Testis (tissue), 5 donors: ENCODE measurements at places on chromosomes 5 and 9.

- DNase-seq = peak; percentile 38
- no peaks in the 10 kb centered on the region for H3K4me1 ChIP-seq
- H3K27me3 ChIP-seq = no peaks in the 10 kb centered on the region
Measured at GRCh38 chr5:138503487-138504270, 38.4 kb downstream of the EGR1 start.

- no peaks in the 10 kb centered on the region for H3K27me3 ChIP-seq
- H3K27ac ChIP-seq = no peak overlapping the region
- no peak for DNase-seq
Measured at GRCh38 chr5:32420506-32420905, 24.0 kb downstream of the ZFR start.

GRCh38 chr5:104540448-104540847, 977.9 kb upstream of the NUDT12 start:
- H3K27ac ChIP-seq = no peak overlapping the region
- DNase-seq = peak; percentile 51

DNA sequence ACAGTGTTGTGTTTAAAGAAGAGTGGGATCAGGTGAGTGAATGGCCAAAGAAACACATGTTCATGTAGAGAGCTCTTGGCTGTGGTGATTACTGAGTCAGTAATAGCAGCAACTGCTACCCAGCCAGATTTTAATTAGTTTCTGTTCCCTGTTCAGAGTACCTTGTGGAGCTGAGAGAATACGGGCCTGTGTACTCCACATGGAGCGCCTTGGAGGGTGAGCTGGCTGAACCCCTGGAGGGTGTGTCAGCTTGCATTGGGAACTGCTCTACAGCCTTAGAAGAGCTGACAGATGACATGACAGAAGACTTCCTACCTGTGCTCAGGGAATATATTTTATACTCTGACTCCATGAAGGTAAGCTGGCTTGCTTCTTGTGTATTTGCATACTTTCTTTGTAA, 52.3 kb downstream of the SLC46A2 start:
- H3K4me3 ChIP-seq = no peak overlapping the region
- H3K36me3 ChIP-seq = no peaks in the 10 kb centered on the region
- H3K27ac ChIP-seq = no peak overlapping the region
- H3K27me3 ChIP-seq = no peaks in the 10 kb centered on the region
- H3K4me1 ChIP-seq = no peaks in the 10 kb centered on the region

DNA sequence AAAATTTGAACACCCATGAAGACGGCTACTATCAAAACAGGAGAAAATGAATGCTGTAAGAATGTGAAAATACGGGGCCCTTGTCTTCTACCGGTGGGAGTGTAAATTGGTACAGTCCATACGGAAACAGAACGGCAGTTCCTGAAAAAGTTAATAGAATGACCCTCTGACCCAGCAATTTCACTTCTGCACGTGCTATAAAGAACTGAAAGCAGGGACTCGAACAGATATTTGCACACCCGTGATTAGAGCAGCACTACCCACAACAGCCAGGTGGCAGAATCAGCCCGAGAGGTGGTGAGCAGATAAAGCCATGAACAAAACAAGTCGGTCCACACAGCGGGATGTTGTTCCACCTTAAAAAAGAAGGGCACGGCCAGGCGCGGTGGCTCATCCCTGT, 22.6 kb upstream of the SLC12A7 start:
- no peaks in the 10 kb centered on the region for H3K27me3 ChIP-seq
- no peaks in the 10 kb centered on the region for H3K36me3 ChIP-seq
- H3K4me3 ChIP-seq = no peak overlapping the region
- no peak for DNase-seq

DNA sequence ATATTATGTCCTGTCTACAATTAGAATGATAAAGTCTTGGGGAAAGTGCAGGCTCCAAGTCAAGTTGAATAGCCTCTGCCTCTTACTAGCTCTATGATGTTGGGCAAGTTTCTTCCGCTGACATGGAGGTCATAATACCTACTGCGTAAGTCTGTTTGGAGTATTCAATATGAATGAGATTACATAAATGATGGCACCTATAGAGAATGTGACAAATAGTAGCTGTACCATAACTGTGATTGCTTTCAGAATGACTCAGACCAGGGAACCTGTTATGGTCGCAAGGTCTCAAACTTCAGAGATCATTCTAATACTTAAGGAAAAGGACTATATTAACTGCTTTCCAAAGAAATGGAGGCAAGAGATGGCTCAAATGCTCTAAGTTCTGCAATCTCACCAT, 94.0 kb upstream of the ABCA1 start:
- no peaks in the 10 kb centered on the region for H3K4me1 ChIP-seq
- H3K4me3 ChIP-seq = no peak overlapping the region
- H3K27ac ChIP-seq = no peak overlapping the region
- H3K36me3 ChIP-seq = no peaks in the 10 kb centered on the region

GRCh38 chr5:172284611-172284980, 1.0 kb upstream of the UBTD2 start:
- H3K4me1 ChIP-seq = peaks cover 20% of the 10 kb centered on the region
- H3K4me3 ChIP-seq = peak overlapping the region; percentile 72
- H3K36me3 ChIP-seq = no peaks in the 10 kb centered on the region
- H3K27ac ChIP-seq = peak overlapping the region; percentile 93
- no peak for DNase-seq

DNA sequence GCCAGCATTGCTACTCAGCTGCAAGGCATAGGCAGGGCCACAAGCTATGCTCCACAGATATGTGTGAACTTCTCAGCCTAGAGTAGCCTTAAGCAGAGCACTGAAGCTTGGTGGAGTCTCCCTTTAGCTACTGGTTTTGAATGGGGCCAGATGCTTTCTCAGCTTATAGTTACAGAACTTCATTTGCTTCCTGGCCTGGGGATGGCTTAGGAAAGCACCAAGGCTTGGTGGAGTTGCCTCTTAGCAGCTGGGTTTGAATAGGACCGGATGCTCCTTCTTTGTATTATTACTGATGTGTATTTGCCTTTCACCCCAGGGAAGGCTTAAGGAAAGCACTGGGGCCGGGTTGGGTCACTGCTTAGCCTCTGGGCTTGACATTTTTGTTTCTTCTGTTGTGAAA, 497.8 kb upstream of the SEMA6A start:
- no peaks in the 10 kb centered on the region for H3K27me3 ChIP-seq
- no peaks in the 10 kb centered on the region for H3K4me1 ChIP-seq
- H3K36me3 ChIP-seq = no peaks in the 10 kb centered on the region
- no peak overlapping the region for H3K4me3 ChIP-seq

DNA sequence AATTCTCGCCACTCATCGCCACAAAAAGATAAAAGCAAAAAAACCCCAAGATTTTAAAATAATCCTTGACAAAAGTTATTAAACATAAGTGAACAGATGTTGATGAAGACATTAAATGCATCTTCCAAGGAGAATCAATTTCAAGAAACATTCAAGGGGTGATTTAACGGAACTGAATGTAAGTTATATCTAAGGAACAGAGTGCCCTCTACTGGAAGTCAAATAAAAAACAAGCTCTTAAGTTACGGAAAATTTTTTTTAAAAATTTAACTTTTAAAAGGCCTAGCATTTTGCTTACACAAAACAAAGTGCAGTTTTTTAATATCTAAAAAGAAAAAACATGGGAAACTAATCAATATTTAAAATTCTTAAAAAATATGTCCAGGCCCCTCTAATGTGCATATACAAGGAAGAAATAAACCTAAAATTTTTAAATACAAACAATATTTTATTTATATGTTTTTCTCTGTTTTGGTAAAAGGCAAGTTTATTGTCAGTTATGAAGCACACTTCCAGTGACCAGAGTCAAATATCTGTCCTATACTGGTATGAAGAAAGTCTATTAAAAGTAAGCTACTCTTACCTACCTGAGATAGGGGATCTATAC, 28.0 kb downstream of the TEX10 start:
- no peak overlapping the region for H3K4me3 ChIP-seq
- no peak for DNase-seq
- H3K36me3 ChIP-seq = no peaks in the 10 kb centered on the region
- no peak overlapping the region for H3K27ac ChIP-seq

GRCh38 chr9:129335464-129336129, 157.5 kb upstream of the IER5L start:
- peak overlapping the region; percentile 83 for H3K27ac ChIP-seq
- no peaks in the 10 kb centered on the region for H3K27me3 ChIP-seq
- H3K4me1 ChIP-seq = peaks cover 46% of the 10 kb centered on the region
- H3K4me3 ChIP-seq = no peak overlapping the region
- DNase-seq = no peak
- H3K36me3 ChIP-seq = no peaks in the 10 kb centered on the region

DNA sequence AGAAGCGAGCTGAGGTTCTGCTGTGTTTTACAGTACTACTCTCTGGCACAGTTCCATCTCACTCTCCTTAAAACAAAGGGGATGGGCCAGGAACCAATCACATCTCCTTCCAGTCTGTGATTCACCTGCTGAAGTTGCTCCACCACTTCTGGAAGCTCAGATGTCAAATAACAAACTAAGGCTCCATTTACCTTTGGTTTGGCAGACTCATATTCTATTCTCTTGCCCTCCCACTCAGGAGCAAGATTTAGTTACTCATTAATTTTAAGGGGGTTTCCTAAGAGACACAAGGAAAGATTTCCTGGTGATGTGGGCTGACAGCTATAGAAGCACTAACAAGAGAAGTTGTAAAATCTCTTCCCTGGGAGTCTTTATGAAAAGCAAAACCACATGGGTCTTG, 37.8 kb upstream of the KIF2A start:
- H3K27me3 ChIP-seq = no peaks in the 10 kb centered on the region
- H3K4me1 ChIP-seq = no peaks in the 10 kb centered on the region
- no peaks in the 10 kb centered on the region for H3K36me3 ChIP-seq
- no peak overlapping the region for H3K27ac ChIP-seq
- DNase-seq = no peak

DNA sequence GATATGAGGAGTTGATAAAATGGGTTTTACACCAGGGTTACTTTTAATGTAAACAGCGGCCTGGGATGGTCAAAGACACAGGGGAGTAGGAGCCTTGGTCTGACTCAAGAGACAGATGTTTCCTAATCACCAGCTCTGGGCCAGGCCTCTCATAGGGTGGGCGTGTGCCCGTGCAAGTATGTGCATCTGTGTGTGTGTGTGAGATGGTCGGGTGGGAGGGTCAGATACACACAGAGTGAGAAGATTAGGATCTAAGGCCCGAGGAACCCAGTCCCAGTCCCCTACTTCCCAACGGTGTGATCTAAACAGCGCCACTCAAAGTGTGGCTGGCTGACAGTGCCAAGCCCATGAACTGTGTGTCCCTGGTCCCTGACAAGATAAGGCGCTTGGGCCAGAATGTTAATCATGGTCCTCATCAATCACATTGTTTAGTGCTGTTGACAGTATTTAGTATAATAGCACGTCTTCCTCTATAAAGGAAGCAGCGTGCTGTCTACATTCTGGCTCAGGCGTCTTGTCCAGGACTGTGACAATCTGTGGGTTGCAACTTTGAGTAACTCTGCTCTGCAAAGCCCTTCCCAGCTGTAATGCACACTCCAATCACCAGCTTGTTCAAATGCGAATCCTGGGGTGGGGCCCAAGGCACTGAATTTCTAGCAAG, 173.7 kb downstream of the DAB2IP start:
- H3K27ac ChIP-seq = no peak overlapping the region
- peak; percentile 11 for DNase-seq
- H3K4me1 ChIP-seq = no peaks in the 10 kb centered on the region
- H3K4me3 ChIP-seq = no peak overlapping the region
- H3K36me3 ChIP-seq = no peaks in the 10 kb centered on the region

DNA sequence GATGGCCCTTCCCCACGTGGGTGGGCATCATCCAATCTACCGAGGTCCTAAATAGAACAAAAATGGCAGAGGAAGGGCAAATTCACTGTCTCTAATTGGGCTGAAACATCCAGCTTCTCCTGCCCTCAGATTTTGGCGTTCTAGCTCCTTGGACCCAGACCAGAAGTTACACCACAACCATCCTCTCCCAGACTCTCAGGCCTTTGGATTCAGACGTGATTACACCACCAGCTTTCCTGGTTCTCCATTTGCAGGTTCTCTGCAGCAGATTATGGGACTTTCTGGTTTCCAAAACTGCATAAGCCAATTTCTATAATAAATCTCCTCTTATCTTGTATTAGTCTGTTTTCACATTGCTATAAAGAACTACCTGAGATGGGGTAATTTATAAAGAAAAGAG, 73.6 kb upstream of the STARD4 start:
- H3K27me3 ChIP-seq = no peaks in the 10 kb centered on the region
- no peaks in the 10 kb centered on the region for H3K36me3 ChIP-seq
- H3K4me1 ChIP-seq = no peaks in the 10 kb centered on the region
- DNase-seq = no peak
- H3K4me3 ChIP-seq = no peak overlapping the region

DNA sequence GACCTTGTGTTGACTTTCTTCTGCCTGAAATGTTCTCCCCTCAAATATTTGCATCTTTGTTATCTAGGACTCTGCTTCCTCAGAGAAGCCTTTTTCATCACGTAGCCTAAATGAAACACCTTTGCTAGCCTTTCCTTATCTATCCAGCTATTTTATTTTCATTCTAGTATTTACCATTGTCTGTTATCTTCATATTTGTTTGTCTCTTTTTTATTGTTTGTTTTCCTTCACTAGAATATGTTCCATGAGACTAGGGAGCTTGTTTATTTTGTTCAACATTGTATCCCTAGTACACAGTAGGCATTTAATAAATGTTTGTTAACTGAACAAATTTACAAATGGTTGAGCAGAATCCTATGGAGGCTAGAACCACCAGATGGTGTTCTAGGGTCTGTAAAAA, 178.0 kb downstream of the NPR3 start:
- no peak overlapping the region for H3K27ac ChIP-seq
- no peak overlapping the region for H3K4me3 ChIP-seq
- DNase-seq = no peak
- H3K27me3 ChIP-seq = no peaks in the 10 kb centered on the region
- H3K36me3 ChIP-seq = no peaks in the 10 kb centered on the region

- DNase-seq = no peak
- no peaks in the 10 kb centered on the region for H3K4me1 ChIP-seq
- no peak overlapping the region for H3K27ac ChIP-seq
- H3K36me3 ChIP-seq = no peaks in the 10 kb centered on the region
- H3K27me3 ChIP-seq = no peaks in the 10 kb centered on the region
Measured at GRCh38 chr5:161027763-161028162, 175.8 kb upstream of the ATP10B start.

DNA sequence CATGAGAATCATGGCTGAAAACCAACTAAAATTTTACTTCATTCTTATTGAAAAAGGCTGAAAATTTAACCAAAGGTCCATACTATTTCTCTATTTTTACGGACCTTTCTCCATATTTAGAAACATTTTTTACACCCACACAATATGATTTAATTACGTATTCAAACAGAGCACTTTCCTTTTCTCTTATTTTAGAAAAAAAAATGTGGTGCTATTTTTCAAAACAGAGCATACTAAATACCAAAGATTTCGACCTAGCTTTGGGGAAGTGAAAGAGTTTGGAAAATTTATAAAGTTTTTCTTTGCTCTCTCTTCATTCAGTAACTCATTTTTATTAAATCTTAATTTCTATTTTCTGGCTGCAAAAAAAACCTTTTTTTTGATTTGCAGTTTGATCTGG, 38.1 kb downstream of the RNF145 start:
- no peaks in the 10 kb centered on the region for H3K27me3 ChIP-seq
- H3K36me3 ChIP-seq = no peaks in the 10 kb centered on the region
- DNase-seq = no peak
